M059J (cell line): ENCODE measurements at places on chromosomes 4 and X. TPM values are rescaled to one million over a fixed set of nuclear protein-coding genes. Genes with fewer than 3 reads are reported as not detected.

DNA sequence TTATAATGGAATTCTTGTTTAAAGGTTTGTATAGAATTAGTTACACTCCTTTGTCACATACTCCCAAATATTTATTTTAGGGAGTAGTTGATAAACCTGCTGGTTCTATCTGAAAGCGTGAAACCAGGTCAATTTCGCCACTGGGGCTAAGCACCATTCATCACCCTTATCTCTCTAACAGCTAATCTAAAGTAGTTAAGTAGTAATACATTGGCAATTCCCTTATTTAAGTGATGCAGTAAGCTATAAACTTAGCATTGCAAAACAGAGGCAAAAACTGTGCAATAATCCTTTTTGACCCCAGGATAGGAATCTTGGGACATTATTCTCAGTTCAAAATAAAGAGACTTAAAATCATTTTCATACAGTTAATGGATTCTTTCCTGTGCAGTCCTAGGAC lies 33.7 kb upstream of the PTPN13 start:
- no peak for DNase-seq

GRCh38 chrX:26373829-26374228 lies 157.9 kb downstream of the MAGEB5 start:
- DNase-seq = no peak

GRCh38 chr4:159046683-159047082 lies 56.2 kb upstream of the RAPGEF2 start:
- DNase-seq = no peak

DNA sequence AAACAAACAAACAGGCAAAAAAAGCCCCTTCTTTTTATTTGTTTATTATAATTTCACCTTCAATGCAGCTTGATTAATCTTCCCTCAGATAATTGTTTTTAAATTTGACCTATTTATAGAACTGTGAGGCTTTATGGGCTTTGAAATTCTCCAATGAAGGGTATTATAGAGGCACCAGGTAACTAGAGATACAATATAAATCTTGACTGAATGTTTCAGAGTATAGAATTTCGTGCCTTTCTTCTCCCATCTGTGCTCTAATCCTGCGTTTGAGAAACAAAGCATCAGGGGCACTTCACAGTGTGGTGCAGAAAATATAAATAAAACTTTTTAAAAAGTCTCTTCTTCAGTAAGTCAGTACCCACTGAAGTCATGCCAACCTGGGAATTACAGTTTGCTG lies 120.9 kb downstream of the ANKRD50 start:
- DNase-seq = no peak

Gene HERC5
- 44.4 and 59.8 TPM in 2 replicates for total RNA-seq

- DNase-seq = no peak
Measured at GRCh38 chr4:40337051-40337450, 1.9 kb downstream of the CHRNA9 start.

GRCh38 chr4:112808001-112808400 lies 171.1 kb downstream of the LARP7 start:
- DNase-seq = no peak

DNA sequence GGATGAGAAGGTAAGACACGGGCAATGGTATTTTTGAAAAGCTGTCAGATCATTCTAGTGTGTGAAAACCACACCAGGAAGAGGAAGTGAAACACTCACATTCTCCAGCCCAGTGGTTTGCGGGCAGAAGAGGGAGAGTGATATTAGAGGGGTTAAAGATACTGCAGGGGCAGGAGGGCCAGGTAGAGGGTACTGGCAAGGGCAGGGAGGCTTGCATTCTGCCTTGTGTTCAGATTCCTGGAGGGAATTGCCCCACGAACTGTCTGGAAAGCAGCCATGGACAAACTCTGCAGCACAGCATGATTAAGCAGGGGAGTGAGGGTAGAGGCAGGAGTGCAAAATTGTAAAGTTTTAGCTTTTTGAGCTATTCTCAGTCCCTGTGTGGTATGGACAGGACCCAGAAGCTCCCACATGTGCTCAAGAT lies 30.9 kb downstream of the NIPAL1 start:
- peak; percentile 46 for DNase-seq

DNA sequence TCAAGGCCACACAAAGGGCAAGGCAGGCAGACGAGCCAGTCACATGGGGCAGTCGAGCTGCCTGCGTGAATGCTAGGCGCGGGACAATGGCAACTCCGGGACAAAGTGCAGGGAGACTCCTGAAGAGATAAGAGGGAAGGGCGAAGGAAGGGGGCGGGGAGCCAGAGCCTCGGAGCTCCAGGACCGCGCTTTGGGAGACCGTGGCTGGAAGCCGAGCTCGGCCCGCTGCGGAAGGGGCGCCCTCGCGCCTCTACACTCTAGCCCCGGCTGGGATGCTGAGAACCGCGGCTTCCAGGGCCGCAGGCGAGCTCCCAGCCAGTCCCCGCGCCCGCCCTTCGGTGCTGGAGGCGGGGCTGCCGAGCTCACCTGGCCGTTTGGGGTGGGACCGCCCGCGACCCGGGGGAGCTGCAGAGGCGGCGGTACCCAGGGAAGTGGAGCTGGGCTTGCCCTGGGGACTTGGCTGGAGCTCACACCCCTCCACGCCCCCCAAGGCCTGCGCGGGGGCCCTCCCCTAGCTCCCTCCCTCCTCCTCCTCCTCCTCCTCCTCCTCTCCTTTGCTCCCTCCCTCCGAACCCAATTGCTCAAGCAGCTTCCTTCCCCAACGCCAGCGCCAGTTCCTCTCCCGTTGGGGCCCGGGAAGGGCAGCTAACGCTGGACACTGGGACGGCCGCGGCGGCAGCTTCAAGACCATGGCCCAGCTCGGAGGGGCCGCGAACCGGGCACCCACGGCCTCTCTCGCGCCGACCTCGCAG lies at the start of gene SOWAHD:
Gene SOWAHD, plus strand, starts transcription at position 610 of the 752 bp plus-strand sequence. Its CDS starts 80 bp downstream, at position 690.
- peak; percentile 68 for DNase-seq

DNA sequence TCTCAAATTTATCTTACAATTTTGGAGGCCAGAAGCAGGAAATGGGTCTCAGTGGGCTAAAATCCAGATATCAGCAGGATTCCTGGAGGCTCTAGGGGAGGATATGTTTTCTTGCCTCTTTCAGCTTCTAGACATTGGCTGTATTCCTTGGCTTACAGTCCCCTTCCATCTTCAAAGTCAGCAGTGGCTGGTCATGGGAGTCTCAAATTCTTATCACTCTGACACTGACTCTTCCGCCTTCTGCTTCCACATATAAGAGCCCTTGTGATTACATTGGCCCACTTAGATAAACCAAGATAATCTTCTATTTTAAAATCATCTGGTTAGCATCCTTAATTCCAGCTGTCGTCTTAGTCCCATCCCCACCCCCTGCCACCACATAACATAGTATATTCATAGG lies 113.0 kb downstream of the PCDH7 start:
- DNase-seq = no peak

Gene NAA11
- total RNA-seq = 0.17 TPM in 1 of 2 replicates, not detected in the other

DNA sequence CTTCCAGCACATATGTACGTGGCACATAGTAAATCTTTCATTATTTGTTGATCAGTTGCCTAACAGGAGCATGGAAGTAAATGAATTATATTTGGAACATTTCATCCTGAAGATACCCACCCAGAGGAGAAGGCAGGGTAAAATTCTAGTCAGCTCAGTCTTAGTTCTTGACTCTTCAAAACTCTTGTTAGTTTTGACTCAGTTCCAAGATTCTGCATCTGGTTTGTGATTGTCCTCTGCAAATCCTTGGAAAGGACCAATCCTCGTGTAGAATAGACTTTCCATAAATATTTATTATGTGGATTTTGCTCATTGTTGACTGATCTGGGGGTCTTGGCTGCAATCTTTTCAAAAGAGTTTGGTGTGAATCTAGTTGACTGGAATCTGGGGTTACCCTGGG lies 257.5 kb upstream of the FAT1 start:
- DNase-seq = no peak

DNA sequence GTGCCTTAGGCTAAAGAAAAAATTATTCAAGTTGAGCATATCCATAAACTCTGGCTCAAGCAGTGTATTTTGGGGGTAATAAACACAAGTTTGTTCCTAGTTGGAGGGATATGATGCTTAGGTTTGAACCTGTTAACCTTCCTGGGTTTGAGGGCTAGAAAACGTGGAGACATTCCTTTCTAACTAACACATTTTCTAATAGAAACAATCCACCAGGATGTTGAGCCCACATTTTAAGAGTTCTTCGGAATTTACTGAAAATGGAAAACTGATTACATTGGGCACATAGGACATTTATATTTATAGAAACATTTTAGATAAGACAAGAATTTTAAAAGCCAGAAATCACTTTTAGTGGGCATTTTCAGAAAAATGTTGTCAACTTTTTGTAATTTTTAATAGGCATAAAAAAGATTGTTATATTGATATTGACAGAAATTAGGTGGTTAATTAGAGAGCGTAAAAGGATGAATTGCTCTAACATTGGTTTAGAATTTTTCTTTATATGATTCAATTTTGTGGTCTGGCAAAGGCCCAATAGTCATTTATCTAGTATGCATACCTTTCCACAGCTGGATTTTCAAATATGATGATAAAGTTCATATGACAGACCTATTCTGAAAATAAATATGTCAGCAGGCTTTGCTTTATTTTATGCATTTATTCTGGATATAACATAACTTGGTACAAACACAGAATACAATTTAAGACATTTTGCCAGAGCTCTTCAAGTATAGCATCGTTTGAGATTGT lies 49.2 kb downstream of the CEP44 start:
- DNase-seq = no peak

- no peak for DNase-seq
Measured at GRCh38 chr4:73753215-73753614, 12.8 kb downstream of the CXCL8 start.

Gene C1QTNF7
- total RNA-seq = not detected in 2 replicates

GRCh38 chrX:3521396-3521795 lies 174.9 kb upstream of the MXRA5 start:
- DNase-seq = no peak

Gene ADRA2C
- not detected in 2 replicates for total RNA-seq

DNA sequence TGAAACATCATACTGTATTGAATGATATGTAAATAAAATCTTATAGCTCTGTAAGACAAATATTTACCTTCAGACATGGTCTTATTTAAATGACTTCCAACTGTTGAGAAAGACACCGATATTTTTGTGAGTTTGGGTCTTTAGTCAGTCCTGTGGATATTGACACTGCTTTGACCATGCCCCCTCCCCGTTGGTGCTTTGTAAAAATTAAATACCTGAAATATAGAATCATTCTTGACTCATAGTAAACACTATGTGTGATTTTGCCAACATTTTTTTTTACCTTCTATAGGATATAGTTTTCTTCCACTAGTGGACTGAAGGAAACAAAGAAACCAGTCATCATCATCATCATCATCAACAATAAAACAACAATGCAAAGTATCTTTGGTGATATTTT lies 114.3 kb upstream of the HS3ST1 start:
- no peak for DNase-seq

DNA sequence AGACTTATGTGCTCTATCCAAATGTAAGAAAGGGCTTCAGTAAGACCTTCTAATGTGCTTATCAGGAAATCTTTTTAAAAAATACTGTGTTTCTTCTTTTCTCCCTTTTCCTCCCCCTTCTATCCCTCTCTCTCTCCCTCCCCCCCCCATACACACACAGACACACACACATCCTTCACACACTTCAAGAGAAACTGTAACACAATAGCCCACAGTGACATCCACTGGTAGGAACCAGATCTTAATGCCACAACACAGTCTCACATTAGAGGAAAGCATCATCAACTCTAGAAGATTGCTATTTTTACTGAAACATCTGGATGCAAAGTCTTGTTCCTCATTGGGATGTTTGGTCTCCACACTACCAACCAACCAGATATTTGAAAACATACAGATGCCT lies 4.6 kb downstream of the PCDH19 start:
- no peak for DNase-seq

Gene DNAAF6
- total RNA-seq = 0.10 TPM in 1 of 2 replicates, not detected in the other

- DNase-seq = peak; percentile 43
Measured at GRCh38 chr4:177302371-177303100, 7.1 kb upstream of the NEIL3 start.

GRCh38 chrX:153460826-153461225 lies 9.6 kb downstream of the HAUS7 start:
- peak; percentile 51 for DNase-seq

GRCh38 chr4:8176547-8177399 lies 18.2 kb upstream of the ABLIM2 start:
- DNase-seq = peak; percentile 49

DNA sequence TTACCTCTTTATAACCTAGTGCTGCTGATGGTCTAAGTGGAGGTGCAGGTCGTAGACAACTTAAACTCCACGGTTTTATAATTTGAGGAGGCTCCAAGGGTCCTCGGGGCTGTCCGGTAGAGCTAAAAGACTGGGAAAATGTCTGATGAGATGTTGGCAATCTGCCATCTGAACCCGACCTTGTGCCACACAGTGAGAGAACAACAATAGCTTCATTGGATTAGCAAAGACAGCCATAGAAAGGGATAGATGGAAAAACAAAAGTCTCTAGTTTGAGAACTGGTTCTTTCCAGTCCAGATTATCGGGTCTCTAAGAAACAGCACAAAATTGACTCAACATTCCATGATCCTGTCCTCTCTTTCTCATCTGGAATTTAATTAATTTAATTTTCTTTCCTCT lies 31.6 kb downstream of the CD40LG start:
- DNase-seq = no peak

Gene IGBP1
- 98.8 and 107 TPM in 2 replicates for total RNA-seq
